ENCODE measurements at places on chromosomes 16 and 17. TPM values are rescaled to one million over a fixed set of nuclear protein-coding genes. Genes with fewer than 3 reads are reported as not detected.

Gene NPIPA2
- total RNA-seq: 1.1 TPM

Gene DLX4
- not detected for total RNA-seq

Gene SLC5A2
- not detected for total RNA-seq

Gene ZG16
- total RNA-seq: not detected

Gene SPDYE4
- not detected for total RNA-seq

Gene CACNG5
- not detected for total RNA-seq

Gene P2RX5
- 1.4 TPM for total RNA-seq

Gene SULT1A2
- not detected for total RNA-seq

Gene ENO3
- total RNA-seq: 1.4 TPM

Gene SYNGR3
- 4.4 TPM for total RNA-seq

Measured in nasal cavity respiratory epithelium epithelial cell of viscerocranial mucosa (primary cell).